ENCODE measurements at places on chromosomes 2 and 18.

DNA sequence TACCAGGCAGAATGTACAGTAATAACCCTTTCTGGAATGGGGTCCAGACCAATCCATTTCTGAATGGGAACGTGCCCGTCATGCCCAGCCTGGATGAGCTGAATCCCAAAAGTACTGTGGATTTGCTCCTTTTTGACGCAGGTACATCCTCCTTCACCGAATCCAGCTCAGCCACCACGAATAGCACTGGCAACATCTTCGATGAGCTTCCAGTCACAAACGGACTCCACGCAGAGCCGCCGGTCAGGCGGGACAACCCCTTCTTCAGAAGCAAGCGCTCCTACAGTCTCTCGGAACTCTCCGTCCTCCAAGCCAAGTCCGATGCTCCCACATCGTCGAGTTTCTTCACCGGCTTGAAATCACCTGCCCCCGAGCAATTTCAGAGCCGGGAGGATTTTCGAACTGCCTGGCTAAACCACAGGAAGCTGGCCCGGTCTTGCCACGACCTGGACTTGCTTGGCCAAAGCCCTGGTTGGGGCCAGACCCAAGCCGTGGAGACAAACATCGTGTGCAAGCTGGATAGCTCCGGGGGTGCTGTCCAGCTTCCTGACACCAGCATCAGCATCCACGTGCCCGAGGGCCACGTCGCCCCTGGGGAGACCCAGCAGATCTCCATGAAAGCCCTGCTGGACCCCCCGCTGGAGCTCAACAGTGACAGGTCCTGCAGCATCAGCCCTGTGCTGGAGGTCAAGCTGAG, 89.6 kb downstream of the SH3BP4 start:
- no peak for DNase-seq

- peak; percentile 77 for DNase-seq
Observed at GRCh38 chr2:10097352-10098148, 17.3 kb upstream of the CYS1 start.

GRCh38 chr2:128307595-128307994, 11.1 kb downstream of the HS6ST1 start:
- no peak for DNase-seq

- DNase-seq, result no peak
Observed at GRCh38 chr2:2234398-2235195, 96.5 kb downstream of the MYT1L start.

DNA sequence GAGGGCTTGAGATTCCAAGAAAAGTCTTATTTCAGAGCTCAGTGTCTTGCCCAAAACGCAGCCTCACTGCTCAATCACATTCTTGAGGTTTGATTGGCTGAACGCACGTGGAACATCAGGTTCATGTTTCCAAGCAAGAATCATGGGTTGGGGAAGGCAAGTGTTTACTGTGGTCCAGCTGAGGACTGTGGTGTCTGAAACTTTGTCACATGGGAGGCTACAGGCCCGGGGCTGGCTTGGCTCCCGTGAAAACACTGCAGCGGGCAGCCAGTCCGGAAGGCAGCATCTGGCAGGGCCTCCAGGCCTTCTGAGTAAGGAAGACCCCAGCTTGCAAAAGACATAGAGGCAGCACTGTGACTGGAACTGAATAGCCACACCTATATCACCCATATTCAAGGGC, 84.7 kb downstream of the POLR1A start:
- no peak for DNase-seq

DNA sequence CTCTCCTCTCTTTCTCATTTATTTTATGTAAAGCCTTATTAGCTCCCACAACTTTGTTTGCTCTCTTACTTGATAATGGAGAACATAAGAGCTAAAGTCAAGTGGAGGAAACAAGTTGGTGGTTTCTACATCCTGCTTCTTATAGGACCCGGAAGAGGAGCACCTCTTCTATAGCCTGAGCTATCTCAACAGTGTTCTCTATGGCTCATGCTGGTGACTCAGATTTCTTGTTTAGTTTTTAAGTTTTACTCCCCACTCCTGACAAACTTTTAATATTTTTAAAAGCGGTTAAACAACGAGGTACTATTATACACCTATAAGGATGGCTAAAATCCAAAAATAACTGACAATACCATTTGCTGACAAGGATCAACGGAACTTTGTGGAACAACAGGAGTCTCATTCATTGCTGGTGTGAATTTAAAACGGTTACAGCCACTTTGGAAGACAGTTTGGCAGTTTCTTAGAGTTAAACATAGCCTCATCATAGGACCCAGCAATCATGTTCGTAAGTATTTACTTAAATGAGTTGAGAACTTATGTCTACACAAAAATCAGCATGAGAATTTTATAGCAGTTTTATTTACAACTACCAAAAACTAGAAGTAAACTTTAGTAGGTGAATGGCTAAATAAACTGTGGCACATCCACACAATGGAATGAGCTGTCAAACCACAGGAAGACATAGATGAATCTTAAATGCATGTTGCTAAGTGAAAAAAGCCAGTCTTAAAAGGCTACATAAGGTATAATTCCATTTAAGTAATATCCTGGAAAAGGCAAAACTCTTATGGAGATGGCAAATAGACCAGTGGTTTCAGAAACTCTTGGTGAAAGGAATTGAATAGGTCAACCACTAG, 12.7 kb upstream of the CDC42EP3 start:
- no peak for DNase-seq

GRCh38 chr2:213164263-213164662, 12.9 kb upstream of the IKZF2 start:
- no peak for DNase-seq

- no peak for DNase-seq
Observed at GRCh38 chr2:162126111-162126519, 25.9 kb downstream of the GCG start.

GRCh38 chr2:241957276-241957675, 87.7 kb downstream of the RTP5 start:
- DNase-seq, result no peak

- peak; percentile 72 for DNase-seq
Observed at GRCh38 chr2:219418155-219419011, at the start of gene DES. DES (plus strand) TSS chr2:219418377; CDS start chr2:219418463, 86 bp downstream.

GRCh38 chr2:28134262-28134812, 243.8 kb downstream of the BABAM2 start:
- no peak for DNase-seq

DNA sequence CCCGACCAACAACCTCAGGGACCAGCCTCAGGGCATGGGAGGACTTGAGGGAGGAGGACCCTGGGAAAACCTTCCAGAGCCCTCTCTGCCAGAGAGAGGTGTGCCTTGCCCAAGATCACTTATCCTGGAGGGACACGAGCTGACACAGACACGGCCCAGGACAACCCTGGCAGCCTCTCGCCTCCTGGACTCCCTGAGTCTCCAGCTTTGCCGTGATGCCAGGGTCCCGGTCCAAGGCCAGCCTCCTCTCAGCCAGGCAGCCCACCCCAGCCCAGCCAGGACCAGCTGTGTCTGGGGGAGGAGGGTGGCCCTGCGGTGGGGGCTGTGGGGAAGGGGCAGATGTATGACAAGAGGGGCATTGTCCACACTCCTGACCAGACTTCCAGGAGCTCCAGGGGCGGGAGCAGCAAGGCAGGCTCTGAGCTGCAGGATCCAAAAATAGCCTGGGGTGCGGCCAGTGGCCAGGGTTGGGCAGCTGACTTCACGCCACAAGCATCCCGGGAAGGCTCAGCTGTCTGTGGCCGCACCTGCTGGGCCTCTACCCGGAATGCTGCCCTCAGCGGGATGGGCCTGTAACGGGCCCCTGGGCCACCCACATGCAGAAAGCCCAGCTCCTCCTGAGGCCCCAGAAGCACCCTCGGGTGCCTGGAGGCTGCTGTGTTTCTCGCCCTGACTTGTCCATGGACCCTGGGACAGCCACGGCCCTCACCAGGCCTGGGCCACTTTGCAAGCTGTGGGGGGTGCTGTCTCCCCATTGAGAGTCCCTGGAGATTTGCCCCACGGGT, 65.5 kb upstream of the GPC1 start:
- peak; percentile 25 for DNase-seq

DNA sequence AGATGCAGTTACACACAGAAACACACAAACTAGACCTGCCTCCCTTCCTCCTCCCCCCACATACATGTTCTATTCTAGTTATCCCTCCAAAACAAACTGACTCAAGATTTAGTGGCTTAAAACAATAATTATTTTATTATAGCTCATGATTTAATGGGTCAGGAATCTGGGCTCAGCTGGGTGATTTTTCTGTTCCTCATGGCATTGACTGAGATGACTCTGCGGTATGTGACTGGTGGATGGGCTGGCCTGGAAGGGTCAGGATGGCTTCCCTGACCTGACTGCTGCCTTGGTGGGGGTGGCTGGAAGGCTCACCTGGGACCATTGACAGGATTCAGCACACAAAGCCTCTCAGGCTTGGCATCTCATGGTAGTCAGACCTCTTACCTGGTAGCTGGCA, 33.7 kb upstream of the NTSR2 start:
- no peak for DNase-seq

DNA sequence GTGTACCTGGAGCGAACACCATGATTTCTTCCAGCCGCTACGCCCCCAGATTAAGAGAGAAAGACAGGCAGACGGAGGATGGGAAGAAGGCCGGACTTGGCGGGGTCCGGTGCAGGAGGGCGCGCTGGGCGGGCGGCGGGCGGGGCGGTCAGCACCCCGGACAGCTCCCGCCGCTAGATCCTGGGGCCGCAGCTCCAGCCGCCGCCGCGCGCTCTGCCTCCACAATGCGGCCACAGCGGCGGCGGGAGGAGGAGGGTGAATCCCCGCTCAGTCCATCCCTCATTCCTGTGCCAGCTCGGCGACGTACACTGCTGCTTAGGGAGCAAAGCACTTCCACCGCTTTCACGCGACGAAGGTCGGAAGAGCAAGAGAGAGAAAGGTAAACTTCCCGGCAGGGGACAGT, at the start of gene AKAIN1:
Gene AKAIN1, minus strand, starts transcription at position 226 of the 403 bp plus-strand sequence. Its CDS starts 204 bp downstream, at position 22.
- DNase-seq, result peak; percentile 88

DNA sequence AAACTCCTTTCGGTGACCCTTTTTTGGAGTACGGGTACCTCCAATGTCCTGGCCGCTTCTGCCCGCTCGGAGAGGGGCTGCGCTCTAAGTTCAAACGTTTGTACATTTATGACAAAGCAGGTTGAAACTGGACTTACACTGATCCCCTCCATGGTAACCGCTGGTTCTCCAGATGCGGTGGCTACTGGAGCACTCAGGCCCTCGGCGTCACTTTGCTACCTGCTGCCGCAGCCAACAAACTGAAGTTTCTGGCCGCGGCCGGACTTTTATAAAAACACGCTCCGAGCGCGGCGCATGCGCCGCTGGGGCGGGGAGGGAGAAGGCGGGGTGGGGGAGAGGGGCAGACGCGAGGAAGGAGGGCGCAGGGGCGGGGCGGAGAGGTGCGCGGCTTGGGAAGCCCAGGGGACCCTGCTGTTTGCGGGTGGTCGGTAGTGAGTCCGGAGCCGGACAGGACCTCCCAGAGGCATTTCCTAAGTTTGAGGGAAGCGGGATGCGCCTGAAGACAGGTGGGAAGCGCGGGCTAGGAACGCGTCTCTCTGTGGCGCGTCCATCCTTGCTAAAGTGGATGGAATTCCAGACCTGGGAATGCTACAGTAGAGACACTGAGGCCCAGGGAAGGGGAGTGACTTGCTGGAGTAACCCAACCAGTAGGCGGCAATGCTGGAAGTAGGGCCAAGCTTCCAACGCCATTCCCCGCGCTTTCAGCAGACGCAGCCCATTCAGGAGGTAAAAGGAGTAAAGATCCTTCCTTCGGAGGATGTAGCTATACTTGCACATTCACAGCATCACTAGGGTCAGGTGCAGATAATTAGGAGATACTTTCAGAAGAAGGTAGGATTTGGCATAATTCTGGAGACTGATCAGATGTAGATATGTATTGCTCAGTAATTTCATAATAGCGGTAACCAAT, at the start of gene CXCR4:
Gene CXCR4, minus strand, starts transcription at position 241 of the 910 bp plus-strand sequence. Its CDS starts 89 bp downstream, at position 152.
- DNase-seq, result peak; percentile 94

DNA sequence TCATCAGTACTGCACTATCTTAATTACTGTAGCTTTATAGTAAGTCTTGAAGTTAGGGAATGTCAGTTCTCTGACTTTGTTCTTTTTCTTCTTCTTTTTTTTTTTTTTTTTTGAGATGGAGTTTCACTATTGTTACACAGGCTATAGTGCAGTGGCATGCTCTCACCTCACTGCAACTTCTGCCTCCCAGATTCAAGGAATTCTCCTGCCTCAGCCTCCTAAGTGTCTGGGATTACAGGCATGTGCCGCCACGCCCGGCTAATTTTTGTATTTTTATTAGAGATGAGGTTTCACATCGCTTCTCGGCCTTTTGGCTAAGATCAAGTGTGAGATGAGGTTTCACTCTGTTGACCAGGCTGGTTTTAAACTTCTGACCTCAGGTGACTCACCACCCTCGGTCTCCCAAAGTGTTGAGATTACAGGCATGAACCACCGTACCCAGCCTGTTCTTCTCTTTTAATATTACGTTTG, 41.9 kb upstream of the TANC1 start:
- DNase-seq, result no peak

DNA sequence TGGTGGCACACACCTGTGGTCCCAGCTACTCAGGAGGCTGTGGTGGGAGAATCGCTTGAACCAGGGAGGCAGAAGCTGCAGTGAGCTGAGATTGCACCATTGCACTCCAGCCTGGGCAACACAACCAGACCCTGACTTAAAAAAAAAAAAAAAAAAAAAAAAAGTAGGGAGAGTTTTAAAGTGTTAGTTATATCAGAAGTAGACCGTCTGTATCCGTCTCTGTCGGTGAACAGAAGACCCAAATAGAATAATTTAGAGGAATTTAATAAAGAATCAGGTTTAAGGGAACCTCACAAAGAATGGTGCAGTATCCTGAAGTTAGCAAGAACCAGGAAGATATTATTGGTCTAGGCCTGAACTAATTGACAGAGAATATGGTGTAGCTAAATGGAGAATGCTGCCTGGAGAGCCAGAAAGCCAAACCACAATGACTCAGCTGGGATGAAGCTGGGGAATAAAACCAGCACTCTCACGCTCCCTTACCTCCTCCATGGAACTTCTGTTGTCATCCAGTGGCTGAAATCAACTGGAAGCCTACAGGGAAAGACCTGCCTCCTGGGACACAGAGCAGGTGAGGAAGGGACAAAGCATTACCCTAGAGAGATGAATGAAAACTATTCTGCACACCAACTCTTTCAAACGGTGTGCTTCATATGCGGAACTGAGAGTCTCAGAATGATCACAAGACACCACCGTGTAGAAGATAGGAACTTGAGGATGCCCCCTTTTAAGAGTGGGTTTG, 39.1 kb upstream of the PLEKHM3 start:
- no peak for DNase-seq

DNA sequence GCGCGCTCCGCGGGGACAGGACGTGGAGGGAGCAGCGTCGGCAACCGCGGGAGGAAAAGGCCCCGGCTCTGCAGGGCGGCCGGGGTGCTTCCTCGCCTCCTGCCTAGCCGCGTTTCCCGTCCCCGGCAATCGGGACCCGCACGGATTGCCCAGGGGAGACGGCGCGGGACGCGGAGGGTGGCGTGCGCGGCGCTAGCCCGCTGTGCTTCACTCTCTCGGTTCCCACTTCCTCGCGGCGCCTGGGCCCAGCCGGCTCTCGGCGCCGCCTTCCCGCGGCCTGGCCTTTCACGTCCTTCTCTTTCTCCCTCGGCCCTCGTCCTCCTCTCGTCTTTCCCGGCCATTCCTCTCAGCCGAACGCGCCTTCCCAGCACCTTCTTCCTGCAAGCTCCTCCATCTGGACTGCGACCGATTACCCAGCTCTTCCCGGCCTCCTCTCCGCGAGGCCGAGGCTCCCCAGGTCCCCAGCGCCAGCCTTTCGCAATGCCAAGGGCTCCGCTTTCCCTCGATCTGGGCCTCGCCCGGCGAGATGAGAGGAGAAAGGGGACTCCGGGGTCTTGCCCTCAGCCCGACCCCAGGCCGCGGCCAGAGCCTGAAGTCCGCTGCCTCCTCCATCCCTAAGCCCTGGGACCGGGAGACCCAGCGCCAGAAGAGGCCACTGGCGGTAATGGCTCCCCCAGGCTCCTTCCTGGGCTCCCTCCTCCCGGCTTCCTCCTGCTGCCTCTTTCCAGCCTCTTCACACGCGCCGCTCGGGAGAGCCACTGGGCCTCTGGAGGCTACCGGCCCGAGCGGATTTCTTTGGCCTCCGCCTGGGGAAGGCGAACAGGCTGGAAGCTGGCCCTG, 34.3 kb upstream of the ATP6V1B1 start:
- DNase-seq, result peak; percentile 84
